ENCODE measurements at places on chromosomes 4 and X.

- no peak for DNase-seq
These were observed 88.5 kb downstream of the ADRA2C start for GRCh38 chr4:3854661-3855060.

DNA sequence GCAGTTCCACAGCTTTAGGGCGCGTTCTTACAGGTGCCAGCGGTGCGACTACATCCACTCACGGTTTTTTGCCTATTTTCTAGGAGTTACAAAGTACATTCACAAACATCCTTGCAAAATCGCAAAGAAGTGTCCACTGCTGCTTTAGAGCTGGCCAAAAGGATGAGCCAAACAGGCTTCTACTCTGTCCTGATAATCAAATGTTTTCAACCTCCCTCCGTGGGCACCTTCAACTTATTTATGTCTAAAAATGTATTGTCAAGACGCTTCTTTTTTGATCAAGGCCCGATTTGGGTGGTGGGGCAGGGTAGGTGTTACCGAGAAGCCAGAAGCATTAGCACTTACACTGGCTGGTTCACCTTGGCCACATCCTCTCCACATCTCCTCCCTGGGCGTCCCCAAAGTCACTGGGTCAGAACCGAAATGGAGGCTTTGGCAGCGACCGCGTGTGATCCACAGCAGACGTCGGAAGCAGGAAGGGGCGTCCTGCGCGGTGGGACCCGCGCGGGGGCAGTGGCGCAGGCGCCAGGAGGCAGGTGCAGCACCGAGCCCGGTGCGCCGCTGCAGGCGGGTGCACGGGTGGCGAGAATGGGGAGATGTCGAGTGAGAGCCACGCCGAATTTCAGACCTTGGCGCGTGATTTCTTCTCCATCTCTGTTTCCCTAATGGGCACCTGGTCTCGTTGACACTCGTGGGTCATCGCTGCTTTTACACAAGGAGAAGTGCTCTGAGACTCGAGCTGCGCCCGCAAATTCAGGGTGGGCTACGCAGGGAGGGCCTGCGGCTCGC, 16.9 kb downstream of the NKX3-2 start:
- DNase-seq: no peak

GRCh38 chrX:140710710-140711109, 1.2 kb downstream of the LINC00632 start:
- DNase-seq: no peak

- no peak for DNase-seq
These were observed 8.7 kb downstream of the ATP11C start for GRCh38 chrX:139924069-139924695.

DNA sequence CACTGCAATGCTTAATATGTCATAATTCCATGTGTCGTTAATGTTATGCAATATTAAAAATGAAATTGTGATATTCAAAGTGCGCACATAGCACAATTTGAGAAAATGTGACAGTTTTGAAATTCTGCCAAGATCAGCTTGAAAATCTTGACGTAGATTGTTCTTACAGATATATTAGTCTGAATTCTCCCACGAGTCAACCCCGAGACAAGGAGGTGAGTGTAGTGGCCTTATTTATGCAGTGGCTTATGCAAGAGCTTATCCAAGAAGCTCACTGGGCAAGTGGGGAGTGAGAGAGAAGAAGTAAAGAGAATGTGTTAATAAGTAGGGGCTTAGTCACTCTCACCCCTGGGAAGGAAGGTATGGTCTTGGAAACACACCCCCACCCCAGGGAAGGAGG, 286.1 kb upstream of the STS start:
- DNase-seq: no peak

DNA sequence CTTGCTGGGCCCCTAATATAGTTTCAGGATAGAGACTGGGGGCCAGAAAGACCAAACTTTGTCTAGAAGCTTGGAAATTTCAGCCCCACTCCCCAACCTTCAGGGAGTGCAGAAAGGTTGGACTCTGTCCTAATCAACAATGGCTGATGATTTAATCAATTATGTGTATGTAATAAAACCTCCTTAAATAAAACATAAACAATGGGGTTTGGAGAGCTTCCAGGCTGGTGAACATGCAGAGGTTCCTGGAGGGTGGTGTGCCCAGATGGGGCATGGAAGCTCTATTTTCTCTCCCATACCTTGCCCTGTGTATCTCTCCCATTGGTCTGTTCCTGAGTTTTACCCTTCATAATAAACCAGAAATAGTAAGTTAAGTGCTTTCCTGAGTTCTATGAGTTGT, 174.2 kb downstream of the GC start:
- DNase-seq: no peak

- peak; percentile 8 for DNase-seq
These were observed 38.1 kb upstream of the UGT2B15 start for GRCh38 chr4:68708566-68708965.

GRCh38 chr4:185782523-185782922, 29.5 kb downstream of the SORBS2 start:
- DNase-seq: peak; percentile 34

DNA sequence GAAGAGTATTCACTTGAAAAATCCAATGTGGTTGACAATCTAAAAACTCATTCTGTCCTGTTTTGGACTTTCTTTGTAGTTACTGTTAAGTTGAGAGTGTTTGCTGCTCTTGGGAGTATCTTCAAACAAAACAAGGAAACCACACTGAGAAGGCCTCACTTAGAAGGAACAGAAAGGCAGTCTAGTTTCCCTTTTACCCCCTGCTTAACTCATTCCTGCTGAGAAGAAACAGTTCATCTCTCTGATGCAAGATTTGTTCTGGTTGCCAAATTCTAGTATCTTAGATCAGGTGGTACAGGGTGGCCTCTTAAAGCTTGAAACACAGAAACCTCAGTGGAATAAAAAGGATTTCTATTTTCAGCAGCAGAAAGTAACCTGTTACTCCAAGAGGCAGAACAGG, 41.4 kb downstream of the GUCY2F start:
- no peak for DNase-seq

DNA sequence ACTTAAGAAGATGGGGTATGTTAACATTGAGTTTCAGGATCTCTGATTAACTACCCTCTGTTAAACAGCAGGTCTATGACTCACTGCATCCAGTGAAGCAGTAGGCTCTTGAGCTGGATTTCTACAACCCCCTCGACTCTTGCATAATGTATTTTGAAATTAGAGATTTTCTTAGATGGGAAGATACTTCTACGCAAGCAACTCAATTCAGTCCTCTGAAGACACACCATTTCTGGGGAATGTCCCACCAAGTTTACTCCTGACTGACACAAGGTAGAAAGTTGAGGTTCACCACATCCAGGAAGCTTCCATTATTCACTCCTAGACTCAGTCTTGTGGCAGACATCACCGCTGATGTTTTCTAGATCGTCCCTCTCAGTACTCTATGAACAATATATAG, 12.9 kb downstream of the PALLD start:
- peak; percentile 46 for DNase-seq

- no peak for DNase-seq
These were observed 92.6 kb downstream of the ASB9 start for GRCh38 chrX:15177316-15177715.

DNA sequence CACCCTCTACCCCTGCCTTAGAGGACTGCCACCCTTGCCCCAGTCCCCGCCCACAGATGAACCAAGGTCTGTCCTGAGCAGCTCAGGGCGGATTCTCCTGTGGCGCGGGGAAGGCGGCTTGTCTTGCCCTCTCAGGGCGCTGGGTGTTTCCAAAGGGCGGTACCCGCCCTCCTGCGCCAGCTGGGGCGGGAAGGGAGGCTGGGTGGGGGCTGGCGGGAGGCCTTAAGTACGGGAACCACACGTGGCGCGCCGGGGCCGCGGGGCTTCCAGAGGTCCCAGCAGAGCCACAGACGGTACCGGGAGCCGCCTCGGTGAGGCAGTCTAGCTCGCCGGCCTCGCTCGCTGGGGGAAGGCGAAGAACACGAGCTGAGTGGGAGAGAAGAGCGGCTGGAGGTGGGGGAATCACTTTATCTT, 361.1 kb downstream of the MID1IP1 start:
- peak; percentile 21 for DNase-seq

GRCh38 chr4:78612398-78613178, 61.0 kb downstream of the ANXA3 start:
- no peak for DNase-seq

DNA sequence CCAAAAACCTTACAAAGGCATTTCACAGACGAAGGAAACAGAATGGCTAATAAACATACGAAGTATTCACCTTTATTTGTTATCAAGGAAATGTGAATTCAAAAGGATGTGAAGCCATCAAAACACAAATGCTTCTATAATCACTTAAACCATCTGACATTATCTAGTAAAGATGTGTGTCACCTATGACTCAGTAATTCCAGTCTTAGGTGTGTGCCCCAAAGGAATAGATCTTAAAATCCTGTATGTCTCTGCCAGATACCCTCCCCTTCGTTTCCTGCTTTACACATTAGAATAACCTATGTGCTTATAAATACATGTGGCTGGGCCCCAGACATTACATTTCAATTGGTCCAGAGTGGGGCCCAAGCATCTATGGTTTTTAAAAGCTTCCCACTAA, 41.8 kb upstream of the CEP135 start:
- DNase-seq: peak; percentile 6

DNA sequence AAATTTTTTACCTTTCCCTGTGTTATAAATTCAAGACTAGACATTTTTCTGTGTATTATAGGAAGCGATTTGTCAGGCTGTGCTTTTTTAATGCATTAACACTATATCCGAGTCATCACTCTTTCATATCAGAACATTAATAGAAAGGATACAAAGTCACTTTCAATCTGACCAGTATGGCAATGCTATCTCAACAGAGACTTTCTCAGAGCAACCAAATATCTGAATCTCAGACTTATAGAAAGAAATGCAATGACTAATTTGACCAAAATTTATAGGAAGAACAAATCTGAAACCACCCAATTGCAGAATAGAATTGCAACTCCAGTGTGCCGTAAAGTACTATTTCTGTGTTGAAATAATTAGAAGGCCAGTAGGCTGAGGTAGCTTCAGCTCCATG, 473 bp upstream of the TKTL2 start:
- DNase-seq: no peak

DNA sequence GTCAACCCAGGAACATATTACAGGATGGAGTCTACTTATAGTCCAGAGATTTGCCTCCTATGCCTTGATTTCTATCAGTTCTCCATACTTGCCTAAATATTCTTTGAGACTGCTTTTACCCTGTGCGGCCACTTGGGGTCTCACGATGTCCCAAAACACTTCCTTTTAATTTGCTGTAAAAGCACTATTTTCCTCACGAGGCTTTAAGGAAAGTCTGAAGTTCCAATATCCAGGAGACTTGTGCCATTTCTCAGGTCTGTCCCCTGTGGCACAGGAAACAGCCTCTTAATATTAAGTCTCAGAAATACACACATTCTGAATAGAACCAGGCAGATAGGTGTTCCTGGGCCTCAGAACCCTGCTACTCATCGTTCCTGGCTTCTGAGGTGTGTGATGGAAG, 142.9 kb downstream of the TMEM164 start:
- DNase-seq: peak; percentile 59

GRCh38 chr4:123301923-123302322, 94.7 kb upstream of the SPRY1 start:
- no peak for DNase-seq

- no peak for DNase-seq
These were observed 40.6 kb upstream of the THOC2 start for GRCh38 chrX:123773258-123773988.

- DNase-seq: no peak
These were observed 16.9 kb upstream of the XPNPEP2 start for GRCh38 chrX:129721870-129722269.

DNA sequence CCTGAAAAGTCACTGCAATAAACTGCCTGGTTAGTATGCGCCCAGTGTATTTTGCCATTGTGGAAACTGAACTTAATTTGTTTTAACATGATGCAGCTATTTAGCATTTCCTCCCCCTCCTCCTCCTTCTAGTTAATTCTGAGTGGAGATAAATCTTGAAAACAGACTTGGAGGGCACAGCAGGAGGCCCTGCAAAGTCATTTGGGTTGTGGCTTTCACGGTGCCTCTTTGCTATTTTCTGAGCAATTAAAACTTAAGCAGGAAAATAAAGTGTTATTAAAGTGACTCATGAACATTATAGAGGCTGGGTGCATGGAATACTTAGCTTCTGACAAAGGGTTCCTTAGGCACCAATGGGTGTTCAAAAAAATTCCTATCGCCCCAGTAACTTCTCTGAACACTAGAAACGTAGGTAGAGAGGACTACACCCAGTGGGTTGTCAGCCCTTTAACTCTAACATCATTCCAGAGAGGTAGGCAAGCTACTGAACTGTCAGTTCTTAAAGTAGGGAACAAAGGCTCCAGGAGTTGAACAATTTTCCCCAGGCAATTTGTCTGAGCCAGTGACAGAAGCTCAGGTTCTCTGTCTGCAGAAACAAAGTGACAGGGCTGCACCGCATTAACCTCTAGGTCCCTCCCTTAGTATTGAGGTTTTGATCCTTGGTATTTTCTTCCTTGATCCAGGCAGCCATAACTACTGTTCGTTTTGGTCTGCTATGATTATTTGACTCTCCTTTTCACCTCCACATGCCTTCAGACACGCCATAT, 158.3 kb upstream of the KIT start:
- DNase-seq: peak; percentile 26

DNA sequence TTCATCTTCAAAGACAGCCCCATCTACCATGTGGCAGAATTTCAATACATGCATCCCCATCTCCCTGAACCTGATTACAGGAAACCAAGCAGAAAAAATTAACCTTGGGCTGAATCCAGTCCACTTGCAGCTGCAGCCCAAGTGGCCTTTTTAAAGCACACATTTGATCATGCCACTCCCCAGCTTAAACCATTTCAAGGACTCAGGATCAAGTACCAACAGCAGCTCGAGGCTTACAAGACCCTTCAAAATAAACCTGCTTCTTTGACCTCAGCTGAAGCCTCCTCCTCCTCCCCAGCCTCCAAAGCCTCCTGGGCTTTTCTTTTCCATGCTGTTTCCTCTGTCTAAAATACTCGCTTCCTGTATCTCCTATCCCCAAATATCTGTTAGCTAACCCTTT, 50.7 kb upstream of the KIT start:
- no peak for DNase-seq

DNA sequence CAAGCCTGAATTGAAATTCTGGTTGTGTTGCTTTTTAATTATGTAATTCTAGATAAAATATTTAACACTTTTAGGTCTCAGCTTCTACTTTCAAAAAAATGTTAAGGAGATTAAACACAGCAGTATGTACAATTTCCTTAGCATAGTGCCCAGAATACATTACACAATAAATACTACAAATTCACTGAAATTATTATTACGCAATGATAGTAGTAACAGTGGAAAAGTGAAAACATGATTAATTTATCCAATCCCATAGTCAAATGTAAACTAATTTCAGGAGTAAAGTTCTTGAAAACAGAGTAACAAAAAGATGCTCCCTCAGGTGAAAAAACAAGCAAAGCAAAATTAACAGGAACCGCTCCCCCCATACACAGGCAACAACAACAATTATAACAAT, 1915.4 kb downstream of the STIM2 start:
- DNase-seq: no peak

GRCh38 chrX:13791145-13791544, 25.7 kb downstream of the GPM6B start:
- DNase-seq: no peak

- no peak for DNase-seq
These were observed 470.6 kb upstream of the GALNTL6 start for GRCh38 chr4:171342646-171343045.
